ENCODE measurements at places on chromosomes 2 and 18. TPM values are rescaled to one million over a fixed set of nuclear protein-coding genes. Genes with fewer than 3 reads are reported as not detected.

Gene VAMP8
- 5.2 TPM for total RNA-seq

Gene BOK
- total RNA-seq, result 22.9 TPM

Gene RBFA
- total RNA-seq, result 40.6 TPM

Gene ARHGEF4
- 26.2 TPM for total RNA-seq

Gene RPIA
- 2.0 TPM for total RNA-seq

Gene PPIG
- total RNA-seq, result 38.8 TPM

Gene VIT
- total RNA-seq, result 0.26 TPM

Gene CEBPZOS
- total RNA-seq, result 6.2 TPM

Gene NR4A2
- 15.9 TPM for total RNA-seq

Gene PSMA8
- not detected for total RNA-seq

Gene FAM237A
- not detected for total RNA-seq

Gene SLC39A10
- 33.5 TPM for total RNA-seq

Gene SLC66A2
- total RNA-seq, result 42.5 TPM

Gene HRH4
- 0.12 TPM for total RNA-seq

Gene LIMS3
- total RNA-seq, result 6.6 TPM

Gene IL1R1
- 45.7 TPM for total RNA-seq

Gene TUBA3E
- not detected for total RNA-seq

Gene TCF23
- total RNA-seq, result 31.5 TPM

Gene CHRNG
- total RNA-seq, result not detected

Gene SERPINB3
- total RNA-seq, result not detected

Gene FOXD4L1
- not detected for total RNA-seq

Gene HOXD1
- 2.9 TPM for total RNA-seq

Gene SERPINB10
- total RNA-seq, result not detected

Gene ASPRV1
- 8.1 TPM for total RNA-seq

Gene AKAIN1
- total RNA-seq, result not detected

Gene FAM228A
- total RNA-seq, result not detected

Gene GMPPA
- total RNA-seq, result 24.8 TPM

Gene NETO1
- 1.0 TPM for total RNA-seq

Gene KLHL29
- 17.0 TPM for total RNA-seq

Gene TTLL4
- 34.3 TPM for total RNA-seq

Gene EDAR
- not detected for total RNA-seq

Gene ELOA2
- total RNA-seq, result not detected

Gene NRBP1
- total RNA-seq, result 148 TPM

Gene RFX8
- 0.51 TPM for total RNA-seq

Gene SH3RF3
- total RNA-seq, result 10.2 TPM

Gene CD207
- 0.26 TPM for total RNA-seq

Gene NBAS
- total RNA-seq, result 38.4 TPM

Gene ANKRD30BL
- not detected for total RNA-seq

Gene IGFBP2
- 398 TPM for total RNA-seq

Gene EEF1B2
- 794 TPM for total RNA-seq

Gene ANKRD36C
- 38.9 TPM for total RNA-seq

Gene FLACC1
- 0.26 TPM for total RNA-seq

Gene CACNB4
- total RNA-seq, result 0.26 TPM

Gene ARL4C
- total RNA-seq, result 3.0 TPM

Gene SLC5A7
- total RNA-seq, result not detected

Gene TRIM43
- not detected for total RNA-seq

Gene MAP3K2
- 25.9 TPM for total RNA-seq

Gene CCDC150
- 0.29 TPM for total RNA-seq

Gene PAX8
- 6.4 TPM for total RNA-seq

Gene SP140L
- 14.1 TPM for total RNA-seq

Gene SLC9A4
- not detected for total RNA-seq

Gene KRTCAP3
- 8.8 TPM for total RNA-seq

Gene UPP2
- 0.28 TPM for total RNA-seq

Gene PAIP2B
- total RNA-seq, result 12.9 TPM
